ENCODE measurements at places on chromosomes 2 and 18.

DNA sequence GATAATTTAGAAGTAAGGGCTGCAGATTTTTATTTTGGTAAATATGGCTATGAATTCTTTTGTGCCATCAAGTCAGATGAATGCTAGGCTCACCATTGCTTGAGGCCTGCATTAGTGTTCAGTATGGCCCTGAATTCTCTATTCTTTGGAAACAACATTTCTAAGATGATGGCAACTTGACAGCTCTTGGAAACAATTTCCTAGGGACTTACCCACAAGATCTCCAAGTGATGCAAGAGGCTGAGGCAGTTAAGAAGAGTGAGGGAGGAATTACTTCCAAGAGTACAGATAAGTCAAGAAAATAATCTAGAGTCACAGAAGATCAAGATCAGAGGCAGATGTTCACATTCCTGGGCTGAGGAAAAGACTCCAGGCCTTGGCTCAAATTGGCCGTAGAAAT lies 129.1 kb downstream of the NRP2 start:
- no peak for DNase-seq

DNA sequence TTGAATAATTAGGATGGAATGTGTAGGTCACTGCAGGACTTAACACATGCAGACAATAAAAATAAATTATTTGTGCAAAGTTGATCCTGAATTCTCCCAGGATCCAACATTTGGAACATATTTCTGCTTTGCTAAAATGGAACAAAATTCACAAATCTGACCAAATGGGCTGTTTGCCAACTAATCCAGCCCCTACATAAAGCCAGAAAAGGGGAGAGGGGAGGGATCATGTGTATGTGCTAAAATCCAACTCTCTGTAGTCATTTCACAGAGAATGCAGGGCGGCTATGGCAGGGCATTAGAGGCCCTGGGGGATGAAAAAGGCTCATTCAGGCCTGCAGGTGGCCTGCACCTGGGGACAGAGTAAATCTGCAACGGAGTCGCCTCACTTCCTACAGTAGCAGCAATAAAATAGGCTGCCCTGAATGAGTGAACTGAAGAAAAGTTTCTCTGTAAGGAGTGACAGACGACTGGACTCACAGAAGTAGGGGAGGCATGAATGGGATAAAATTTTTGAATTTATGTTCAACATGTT lies 4.0 kb upstream of the ZFP36L2 start:
- DNase-seq = peak; percentile 31

DNA sequence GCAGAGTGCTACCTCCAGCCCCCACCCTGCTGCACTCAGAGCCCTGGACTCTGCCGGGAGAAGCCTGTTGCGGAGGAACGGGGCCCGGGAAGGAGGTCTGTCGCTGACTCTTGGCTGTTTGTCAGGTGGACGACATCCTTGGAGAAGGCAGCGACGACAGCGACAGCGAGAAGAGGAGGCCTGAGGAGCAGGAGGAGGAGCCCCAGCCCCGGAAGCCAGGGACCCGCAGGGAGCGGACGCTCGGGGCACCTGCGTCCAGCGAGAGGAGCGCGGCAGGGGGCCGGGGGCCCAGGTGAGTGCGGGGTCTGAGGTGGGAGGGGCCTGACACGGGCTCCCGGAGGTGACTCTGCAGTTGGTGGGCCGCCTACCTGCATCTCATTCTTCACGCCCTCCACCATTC lies 56.6 kb downstream of the CTDP1 start:
- no peak for DNase-seq

DNA sequence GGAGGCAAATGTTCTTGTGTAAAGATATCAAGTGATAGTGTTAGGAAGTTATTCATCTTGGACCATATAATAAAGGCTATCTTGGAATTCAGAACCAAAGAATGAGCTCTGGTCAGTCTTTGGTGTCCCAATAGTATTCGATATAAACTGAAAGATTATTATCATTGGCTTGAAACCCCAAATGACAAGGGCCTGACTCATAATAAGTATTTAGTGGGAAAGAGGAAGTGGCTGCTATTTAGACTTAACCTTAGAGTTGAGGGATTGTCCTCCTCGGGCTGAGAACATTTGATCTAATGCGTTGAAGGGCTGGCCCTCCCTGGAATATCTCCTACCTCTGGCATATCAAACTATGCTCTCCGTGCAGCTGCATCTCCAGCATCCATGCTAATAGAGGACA lies 67.5 kb downstream of the CDH20 start:
- no peak for DNase-seq

DNA sequence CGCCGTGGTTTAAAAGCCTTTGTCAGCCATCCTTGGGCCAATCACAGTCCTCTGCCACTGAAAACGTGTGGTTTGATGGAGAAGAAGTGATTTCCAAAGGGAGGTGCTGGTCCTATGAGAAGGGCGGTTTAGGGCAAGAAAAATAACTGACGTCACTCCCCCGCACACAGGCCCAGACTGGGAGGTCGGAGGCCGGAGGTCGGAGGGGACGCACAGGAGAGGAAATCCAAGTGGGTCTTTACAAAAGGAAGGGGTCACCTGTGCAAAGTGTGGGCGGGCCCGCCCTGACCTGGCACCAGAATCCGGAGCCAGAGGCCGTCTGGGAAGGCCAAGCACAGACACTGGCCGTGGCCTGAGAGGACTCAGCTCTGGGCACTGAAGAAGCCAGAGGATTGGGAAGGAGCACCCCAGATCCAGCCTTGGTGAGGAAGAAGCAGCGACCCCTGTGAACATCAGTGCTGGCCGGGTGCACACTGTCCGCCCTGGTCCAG lies 18.0 kb upstream of the KCNG2 start:
- no peak for DNase-seq

- no peak for DNase-seq
These were observed 755.4 kb upstream of the VRK2 start for GRCh38 chr2:57291209-57291608.

DNA sequence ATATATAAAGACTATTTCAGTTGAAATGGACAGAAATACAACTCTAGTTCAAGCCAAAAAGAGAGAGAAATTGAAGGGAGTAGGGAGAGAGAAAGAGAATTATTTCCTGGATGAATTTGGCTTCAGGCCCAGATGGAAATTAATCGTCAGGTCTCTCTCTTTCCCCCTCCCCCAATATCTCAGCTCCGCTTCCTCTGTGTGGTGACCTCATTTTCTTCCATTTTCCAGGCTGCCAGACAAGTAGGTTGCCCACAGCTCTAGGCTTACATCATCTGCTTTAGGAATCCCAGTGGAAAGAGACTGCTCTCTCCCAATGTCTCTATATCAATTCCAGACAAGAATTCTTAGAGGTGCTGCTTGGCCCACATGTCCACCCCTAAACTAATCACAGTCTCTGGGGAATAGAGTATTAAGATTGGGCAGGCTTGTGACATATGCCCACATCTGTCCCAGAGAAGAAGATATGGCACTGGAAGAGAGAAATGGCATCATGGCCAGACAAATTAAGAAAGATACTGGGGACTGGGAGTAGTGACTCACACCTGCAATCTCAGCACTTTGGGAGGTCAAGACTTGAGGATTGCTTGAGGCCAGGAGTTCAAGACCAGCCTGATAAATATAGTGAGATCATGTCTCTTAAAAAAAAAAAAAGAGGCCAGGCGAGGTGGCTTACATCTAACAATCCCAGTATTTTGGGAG lies 37.2 kb upstream of the CFAP36 start:
- DNase-seq = no peak
